GM03348 (cell line): ENCODE measurements at places on chromosomes 5 and 9.
A peak's percentile ranks its signal among the peaks of the same experiment; 100 is the strongest.

DNA sequence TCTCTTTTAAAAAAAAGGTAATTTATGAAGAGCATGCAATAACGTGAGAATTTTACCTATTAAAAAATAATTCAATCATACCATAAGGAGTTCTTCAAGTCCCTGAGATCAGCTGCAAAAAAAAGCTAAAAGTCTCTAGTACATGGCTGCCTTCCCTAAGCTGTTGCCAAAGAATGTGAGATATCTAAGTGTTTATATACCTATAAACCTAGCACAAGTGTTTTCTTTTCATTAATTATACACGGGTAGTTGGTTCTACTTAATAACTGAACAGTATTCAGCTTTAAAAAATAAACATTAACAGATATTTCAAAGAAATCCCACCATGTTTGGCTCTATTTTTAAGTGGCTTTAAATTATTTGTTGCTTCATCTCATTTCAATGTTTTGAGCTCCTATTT, 25.9 kb downstream of the FNBP1 start:
- DNase-seq = no peak

GRCh38 chr5:160492565-160492964, 70.9 kb downstream of the PTTG1 start:
- no peak for DNase-seq

DNA sequence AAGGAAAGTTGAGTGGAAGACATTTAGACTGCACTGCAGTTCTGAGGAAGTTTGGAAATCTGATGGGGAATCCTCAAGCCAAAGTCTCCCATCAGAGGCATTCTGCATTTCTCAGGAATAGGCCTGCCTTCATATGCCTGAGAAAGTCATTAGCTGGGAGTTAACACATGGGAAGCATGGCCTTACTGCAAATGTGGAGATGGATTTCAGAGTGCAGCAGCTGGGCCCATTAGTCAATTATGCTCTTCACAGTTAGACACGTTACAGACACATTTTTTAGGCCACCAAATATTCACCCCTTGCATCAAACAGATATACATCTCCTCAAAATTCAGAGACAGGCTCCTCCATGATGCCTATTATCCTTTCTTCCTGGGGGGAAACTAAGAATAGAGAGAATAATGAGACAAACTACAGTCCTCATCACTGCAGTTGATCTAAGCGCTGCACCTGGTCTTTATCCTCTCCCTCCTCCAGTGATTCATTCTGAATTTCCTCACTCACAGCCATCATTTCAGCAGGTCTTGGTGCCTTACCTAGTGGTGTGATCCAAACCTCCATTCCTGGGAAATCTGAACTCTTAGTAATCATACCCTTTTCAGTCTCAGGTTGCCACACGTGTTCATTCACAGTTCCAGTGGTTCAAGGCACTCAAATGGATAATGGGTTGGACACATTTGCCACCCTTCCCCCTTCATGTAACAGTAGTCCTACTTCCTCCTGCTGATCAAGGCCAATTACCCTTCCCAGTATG, 47.9 kb upstream of the PPP2CA start:
- DNase-seq = no peak

DNA sequence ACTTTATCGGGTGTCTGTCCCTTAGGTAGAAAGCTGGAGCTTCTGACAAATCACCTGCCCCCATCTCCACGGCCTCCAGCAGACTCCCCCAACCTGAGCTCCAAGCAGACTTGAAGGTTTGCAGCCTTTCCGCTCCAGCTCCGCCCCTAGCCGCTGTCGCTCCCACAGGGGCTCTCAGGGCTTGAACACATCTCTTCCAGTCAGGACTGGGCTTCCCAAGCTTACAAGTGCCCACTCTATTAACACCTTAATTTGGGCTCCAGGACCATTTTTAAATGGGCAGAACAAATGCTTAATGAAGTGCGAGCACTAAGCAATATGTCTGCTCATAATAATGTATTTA, 17.2 kb upstream of the SLC25A51 start:
- DNase-seq = no peak

DNA sequence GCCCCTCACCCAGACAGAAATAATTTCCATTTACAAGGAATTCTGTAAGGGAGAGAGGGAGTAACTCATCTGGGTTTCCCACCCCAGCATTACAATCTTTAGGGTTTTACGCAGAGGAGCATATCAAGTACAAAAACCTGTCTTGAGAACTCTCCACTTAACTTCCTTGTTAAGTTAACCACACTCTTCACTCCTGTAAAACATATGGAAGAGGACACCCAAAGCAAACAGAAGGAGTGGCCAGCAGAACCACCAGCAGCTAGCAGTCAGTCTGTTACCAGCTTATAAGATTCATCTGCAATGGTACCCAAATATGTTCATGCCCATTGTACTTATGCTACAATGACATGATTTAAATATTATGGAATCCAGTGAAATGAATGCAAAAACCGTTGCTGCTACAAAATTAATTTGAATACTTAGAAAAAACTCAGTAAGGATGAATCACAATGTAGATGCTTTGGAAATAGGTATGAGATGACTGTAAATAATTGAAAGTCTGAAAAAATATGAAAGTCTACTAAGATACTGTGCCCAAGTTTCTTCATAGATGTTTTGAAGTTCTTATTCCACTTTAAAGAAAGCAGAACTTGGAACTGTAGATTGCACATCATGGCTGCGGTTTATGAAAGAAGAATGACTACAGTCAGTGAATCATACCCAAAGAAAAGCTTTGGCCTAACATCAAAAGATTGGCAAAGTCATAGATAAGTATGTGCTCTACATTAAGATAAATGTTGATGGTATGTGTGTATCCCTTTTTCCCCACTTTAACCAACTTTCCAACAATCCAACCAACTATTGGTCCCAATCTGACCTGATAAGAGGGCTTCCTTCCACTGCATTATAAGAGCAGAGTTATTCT, 233.6 kb downstream of the ACTL7B start:
- peak; percentile 57 for DNase-seq

GRCh38 chr5:14109771-14110170, 33.4 kb upstream of the TRIO start:
- no peak for DNase-seq

- DNase-seq = peak; percentile 27
Observed at GRCh38 chr5:16735101-16736060, 118.6 kb upstream of the RETREG1 start.

GRCh38 chr5:174148721-174149120, 103.2 kb downstream of the NSG2 start:
- no peak for DNase-seq

DNA sequence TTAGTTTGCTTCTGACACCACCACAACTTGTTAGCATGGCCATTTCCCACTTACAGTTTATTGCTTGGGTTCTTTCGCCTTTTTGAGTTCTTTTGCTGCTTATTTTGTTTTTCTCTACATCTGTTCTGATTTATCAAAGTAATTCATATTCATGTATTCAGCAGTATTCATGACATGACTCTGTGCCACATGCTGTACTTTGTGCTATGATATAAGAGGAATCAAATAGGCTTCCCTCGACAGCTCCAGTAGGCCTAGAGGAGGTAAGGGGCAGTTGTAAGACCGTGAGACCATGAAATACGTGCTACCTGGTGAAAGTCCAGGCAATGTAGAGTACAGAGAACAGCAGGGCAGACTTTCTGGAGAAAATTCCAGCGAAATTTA, 110.7 kb upstream of the SAP30L start:
- DNase-seq = no peak

DNA sequence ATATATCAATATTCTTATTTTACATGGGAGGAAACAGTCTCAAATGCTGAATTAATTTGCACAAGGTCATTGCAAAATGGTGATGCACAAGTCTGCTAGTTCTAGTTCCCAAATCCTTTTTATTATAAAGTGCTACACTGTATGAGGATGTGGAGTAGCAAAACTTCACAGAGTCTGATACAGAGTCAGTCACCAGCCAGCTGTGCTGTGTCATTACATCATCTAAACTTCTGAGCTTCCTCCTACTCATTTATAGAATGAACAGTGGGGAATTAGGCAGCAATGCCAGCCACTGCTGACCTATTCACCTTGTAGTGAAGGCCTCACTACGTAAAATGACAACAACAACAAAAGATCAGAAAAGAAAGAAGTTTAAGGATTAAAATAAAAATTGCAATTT, 357.8 kb downstream of the TMEM167A start:
- no peak for DNase-seq

GRCh38 chr9:34271265-34272006, 57.6 kb downstream of the KIF24 start:
- DNase-seq = no peak

DNA sequence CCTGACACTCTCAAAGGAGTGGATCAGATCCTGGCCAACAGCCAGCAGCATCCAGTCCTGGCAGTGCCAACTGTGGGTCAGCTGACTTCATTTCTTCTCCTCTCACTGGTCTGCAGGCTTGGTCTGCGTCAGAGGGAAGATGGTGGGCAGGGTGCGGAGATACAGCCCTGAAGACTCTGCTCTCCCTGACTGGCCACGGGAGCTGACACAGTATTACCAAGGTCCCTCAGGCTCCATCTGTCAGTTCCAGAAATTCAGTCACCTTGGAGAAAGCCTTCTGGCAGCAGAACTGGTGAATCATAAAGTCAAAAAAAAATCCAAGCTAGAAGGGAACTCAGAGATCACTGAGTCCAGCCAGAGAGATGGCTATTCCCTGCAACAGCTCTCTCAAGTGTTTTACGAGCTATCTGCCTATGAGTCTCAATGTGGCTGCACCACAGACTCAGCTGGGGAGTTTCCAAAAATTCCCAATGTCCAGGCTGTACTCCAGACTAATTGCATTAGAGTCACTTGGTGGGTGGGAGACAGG, 27.9 kb downstream of the C1QTNF2 start:
- peak; percentile 78 for DNase-seq
